Activated naive CD4-positive, alpha-beta T cell treated with anti-CD3 and anti-CD28 coated beads, Interleukin-2, amount 10 ng/mL, durations not matched to agents 7 days and 5 days (primary cell): ENCODE measurements at places on chromosomes 1 and 21.

GRCh38 chr1:151997284-151997570 lies 3.6 kb upstream of the S100A10 start:
- DNase-seq: no peak

- no peak for DNase-seq
Observed at GRCh38 chr1:193185901-193186731, at the start of gene B3GALT2. Gene B3GALT2 (minus strand): TSS chr1:193186613. CDS start chr1:193181562, 5,051 bp downstream.

DNA sequence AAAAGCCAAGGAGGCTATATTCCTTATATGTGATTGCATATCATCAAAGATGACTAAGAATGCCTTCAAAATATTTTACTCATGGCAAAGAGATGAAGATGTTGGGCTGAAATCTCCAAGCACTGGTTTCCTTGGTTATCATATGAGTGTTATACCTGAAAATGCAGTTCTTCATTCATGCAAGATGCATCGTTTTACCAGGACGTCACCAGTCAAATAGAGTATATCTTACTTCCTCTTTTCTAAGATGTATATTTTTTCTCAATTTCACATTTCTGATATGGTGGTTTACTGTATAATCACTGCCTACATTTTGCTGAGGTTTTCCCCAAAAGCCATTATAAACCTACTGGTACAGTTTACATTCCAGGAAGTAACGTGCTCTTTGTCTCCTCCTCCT lies 1085.7 kb downstream of the NCAM2 start:
- DNase-seq: no peak

- peak; percentile 3 for DNase-seq
Observed at GRCh38 chr1:43435146-43436145, 18.3 kb downstream of the HYI start.

DNA sequence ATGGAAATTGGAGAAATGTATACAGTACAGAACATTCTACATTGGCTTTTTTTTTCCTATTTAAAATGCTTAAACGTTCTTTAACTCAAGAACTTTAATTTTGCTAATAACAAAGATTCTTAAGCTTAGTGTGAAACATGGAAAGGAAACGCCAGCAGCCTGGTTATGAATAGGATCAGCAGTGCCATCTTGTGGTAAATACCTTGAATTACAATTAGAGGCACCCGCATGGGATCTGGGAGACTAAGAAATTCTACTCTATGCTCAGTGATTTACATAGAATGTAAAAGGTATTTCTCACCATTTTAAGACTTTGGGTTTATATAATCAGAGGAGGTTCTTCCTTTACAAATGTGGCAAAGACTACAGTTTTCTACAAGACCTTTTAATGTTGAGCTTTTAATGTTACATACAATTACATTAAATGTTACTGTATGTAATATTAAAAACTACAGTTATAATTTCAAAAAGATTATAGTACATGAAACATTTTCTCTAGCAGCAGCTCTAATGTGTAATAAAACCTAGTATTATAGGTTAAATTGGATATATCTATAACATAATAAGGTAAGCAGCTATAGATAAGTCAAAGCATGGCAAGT lies 32.1 kb upstream of the APOBEC4 start:
- peak; percentile 37 for DNase-seq

- DNase-seq: no peak
Observed at GRCh38 chr1:60825593-60825992, 256.8 kb upstream of the NFIA start.

- no peak for DNase-seq
Observed at GRCh38 chr1:235597867-235598553, 51.6 kb downstream of the GNG4 start.

DNA sequence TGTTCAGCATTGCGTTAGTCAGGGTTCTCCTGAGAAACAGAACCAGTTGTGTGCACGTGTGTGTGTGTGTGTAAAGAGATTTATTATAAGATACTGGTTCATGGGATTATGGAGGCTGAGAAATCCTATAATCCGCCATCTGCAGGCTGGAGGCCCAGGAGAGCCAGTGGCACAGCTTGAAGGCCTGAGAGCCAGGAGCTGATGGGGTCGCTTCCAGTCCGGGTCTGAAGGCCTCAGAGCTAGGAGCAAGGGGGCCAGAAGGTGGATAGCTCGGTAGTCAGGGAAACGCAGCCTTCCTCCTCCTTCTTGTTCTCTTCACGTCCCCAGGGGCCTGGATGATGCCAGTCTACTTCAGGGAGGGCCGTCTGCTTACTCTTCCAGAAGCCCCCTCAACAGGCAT lies 37.7 kb downstream of the FAAP20 start:
- DNase-seq: no peak

DNA sequence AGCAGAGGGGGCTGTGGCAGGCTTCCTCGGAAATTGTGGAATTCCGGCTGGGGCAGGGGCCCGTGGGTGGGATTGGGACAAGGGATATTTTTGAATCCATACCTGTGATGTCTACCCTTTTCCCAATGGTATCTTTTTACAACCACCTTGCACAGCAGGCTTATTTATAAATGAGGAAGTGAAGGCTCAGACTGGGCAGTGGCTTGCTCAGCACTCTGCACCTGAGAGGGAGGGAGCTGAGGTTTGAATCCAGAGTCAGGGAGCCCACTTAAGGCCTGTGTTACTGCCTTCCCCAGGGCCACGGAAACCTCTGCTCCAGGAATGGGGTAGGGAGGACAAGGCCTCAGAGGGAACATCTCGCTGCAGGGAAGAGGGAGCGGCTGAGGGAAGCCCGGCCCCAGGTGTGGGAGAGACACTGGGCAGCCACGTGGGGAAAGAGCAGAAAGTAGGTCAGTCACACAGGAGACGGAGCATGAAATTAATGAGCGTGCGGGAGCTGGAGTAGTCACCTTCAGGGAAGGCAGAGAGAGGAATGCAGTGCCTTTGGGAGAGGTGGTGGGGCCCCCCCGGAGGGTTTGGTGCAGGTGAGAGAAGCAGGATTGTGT lies 35.4 kb upstream of the SCMH1 start:
- no peak for DNase-seq

DNA sequence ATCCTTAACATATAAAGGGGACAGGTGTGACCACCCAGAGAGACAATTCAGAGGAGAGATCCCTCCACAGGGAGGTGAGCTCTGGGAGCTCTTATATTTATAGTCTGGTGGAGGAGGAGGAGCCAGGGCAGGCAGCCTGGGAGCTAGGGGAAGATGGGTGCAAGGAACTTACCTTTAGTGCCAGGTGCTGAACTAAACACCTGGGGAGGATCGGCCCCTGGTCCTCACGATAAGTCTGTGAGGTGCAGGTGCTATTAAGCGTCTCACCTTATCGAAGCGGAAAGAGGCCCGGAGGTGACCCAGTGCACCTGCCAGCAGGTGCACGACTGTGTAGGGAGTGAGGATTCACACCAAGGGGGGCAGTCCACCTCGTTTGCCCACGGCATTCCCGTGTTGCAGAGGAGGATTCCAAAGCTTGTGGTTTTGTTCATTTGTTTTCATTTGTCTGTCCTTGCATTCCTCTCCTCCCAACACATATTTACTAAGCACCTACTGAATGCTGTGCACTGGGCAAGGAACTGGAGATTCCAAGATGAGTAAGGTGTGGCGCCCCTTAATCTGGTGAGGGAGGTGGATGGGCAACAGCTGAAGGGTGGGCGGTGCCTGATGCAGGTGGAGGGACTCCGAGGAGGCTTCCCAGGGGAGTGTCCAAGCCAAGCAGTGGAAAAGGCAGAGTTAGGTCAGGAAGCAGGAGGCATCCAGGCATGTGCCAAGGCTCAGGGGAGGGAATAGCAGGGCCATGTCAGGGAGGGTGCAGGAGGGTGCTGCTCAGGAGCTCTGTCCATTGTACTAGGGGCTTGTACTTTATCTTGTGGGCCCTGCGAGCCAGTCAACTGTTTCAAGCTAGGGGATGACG lies 11.5 kb downstream of the ARHGEF10L start:
- no peak for DNase-seq

DNA sequence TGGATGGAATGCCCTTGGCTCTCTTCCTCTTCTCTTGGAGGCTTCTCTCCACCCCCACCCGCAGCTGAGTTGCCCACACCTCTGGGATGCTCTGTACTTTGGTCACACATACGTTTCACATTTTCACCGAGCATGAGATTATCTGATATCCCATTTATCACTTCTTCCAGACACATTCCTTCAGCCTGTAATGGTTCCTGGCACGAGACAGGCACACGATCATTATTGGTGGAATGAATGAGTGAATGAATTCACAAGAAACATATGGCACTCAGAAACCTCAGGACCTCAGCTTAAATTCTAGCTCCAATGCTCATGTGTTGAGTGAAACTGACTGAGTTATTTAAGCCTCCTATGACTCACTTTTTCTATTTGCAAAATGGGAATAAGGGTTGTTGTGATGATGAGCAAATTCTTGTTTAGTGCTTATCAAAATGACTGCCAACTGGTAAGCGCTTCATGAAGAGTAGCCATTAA lies 242.7 kb upstream of the JUN start:
- DNase-seq: no peak

GRCh38 chr1:240888039-240888786 lies 276.3 kb upstream of the GREM2 start:
- peak; percentile 39 for DNase-seq

DNA sequence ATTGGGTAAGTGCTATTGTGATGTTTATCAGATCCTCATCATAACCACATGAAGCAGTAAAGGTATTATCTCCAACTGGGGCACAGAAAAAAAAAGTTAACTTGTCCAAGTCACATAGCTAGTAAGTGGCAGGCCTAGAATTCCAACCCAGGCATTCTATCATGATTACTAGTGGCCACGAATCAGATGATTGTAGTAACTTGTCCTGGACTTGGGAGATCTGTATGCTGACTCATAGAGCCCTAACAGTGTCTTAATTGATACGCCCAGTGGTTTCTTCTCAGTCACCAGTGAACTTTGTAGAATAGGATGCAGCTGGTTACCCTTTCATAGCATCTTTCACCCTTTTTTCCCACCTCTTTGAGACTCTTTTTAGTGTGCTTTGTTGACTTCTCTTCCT lies 91.1 kb upstream of the UBE2U start:
- no peak for DNase-seq

DNA sequence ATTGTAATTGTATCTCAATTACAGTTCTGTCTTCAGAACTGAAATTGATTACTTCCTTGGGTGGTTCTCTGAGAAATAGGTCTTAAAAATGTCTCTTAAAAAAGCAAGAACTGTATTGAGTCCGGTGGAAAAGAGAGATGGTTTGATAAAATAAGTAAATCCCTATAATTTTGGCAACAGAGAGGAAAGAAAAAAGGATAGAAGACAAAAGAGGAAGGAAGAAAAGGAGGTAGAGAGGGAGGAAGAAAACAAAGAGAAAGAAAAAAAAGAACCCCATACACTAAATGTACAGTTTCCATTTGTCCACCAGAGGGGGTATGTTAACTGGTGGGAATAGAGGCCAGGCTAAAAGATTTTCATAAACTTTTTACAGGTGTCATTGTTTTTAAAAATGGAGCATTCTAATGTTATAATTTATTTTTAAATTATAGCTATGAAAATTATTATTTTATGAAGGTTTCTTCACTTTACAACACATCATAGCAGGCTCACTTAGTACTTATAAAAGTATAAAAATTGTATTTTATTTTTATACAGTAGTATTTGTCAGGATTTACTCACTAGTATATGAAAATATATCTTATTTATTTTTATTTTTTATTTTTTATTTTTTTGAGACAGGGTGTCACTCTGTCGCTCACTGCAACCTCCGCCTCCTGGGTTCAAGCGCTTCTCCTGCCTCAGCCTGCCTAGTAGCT lies 2.1 kb upstream of the UBE2T start:
- DNase-seq: no peak

DNA sequence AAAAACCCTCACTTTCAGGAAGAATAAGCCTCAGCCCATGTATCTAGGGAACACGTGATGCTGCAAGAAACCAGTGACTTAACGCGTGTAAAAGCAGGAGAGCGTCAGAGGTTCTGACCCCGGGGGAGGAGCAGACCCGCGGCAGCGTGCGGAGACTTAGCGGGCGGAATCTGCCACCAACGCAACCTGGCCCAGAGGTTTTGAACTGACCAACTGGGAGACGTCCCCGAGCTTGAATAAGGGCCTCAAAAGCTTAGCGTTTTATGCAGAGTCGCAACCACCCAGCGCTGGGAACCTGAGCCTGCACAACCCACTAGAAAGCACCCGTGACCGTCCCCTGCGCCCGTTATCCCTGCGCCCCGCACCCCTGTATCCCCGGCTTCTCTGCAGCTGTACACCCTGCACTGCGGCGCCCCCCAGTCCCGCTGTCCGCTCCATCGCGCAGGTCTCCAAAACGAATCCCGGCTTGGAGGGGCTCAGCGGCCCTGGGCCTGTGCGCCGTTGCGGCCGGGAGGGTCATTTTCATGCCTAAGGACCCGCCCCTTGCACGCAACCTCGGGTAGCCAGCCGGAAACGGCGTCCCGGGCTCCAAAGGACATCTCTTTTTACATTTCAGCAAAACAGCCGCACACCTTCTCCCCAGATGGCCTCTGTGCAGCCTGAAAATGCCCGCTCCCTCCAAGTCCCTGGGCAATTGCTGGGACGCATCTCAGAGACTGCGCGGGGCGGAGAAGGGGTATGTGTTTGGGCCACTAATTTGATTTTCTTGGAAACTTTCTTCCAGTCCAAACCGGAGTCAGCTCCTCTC lies 29.4 kb upstream of the TRIM17 start:
- DNase-seq: peak; percentile 67

GRCh38 chr1:156172696-156173470 lies 19.5 kb downstream of the SEMA4A start:
- no peak for DNase-seq
